ENCODE measurements at places on chromosomes 6 and 20.

- DNase-seq, result no peak
Measured at GRCh38 chr6:37779111-37779800, 40.3 kb upstream of the ZFAND3 start.

- no peak for DNase-seq
Measured at GRCh38 chr20:36885356-36885755, 9.4 kb downstream of the TLDC2 start.

DNA sequence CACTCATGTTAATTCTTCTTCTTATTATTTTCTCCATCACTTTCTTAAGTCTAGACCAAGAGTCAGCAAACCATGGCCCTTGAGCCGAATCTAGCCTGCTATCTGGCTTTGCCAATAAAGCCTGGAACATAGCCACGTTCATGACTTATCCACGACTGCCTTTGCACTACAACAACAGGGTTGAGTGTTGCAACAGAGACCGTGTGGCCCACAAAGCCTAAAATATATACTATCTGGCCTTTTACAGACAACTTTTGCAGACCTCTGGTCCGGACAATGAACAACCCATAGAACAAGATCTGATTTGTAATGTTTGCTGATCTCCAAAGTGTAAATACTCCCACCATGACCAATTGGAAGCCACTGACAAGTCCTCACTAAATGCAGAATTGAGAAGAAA lies 140.5 kb upstream of the CDYL start:
- DNase-seq, result no peak

DNA sequence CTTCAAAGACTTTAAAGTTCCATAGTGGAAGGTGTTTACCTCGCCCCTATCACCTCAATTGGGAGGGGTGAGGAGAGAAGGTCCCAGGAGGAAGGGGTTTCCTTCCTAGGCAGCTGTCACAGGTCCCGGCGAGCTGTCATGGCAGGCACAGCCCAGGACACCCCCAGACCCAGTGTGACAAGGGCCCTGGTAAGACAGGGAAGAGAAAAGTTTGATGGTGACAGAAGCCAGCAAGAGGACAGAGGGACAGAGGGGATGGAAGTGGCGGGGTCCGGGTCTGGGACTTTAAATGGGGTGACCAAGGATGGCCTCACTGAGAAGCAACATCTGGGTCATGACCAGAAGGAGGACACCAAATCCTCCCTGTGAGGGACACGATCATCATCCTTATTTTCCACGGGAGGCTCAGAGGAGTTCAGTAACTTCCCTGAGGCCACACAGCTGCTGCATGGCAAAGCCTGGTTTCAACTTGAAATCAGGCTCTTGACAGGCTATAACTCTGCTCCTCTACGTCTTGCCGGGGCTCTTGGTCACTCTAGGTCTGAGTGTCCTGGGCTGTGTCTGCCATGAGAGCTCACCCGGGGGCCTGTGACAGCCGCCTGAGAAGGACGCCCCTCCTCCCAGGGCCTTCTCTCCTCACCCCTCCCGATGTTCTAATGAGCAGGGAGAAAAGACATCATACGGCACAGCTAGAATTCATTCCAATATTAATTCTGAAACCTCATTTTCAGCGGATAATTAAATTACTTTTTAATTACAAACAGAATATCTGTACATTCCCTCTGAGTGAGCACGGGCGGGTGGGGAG lies 222.2 kb downstream of the PREX1 start:
- no peak for DNase-seq

GRCh38 chr6:132011582-132011981 lies 60.4 kb upstream of the CCN2 start:
- DNase-seq, result no peak

DNA sequence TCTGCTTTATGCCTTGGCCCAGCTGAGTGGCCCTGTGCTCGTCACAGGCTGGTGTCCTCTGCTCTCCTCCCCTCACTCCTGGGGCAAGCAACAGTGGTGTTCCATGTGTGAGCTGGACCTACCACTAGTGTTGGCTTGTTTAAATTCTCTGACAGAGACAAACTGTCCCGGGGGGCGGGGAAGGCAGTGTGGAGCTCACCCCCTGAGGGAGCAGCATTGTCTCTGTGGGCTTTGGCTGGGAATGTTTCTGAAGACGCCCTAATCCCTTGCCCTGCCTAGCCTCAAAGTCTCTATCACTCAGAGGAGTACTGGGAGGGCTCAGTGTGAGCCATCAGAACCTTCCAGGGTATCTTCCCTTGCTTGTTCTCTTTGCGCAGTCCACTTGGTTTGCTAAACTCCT lies 5.2 kb upstream of the VEGFA start:
- DNase-seq, result no peak

GRCh38 chr6:41156771-41157170 lies 2.6 kb upstream of the TREML1 start:
- DNase-seq, result no peak

DNA sequence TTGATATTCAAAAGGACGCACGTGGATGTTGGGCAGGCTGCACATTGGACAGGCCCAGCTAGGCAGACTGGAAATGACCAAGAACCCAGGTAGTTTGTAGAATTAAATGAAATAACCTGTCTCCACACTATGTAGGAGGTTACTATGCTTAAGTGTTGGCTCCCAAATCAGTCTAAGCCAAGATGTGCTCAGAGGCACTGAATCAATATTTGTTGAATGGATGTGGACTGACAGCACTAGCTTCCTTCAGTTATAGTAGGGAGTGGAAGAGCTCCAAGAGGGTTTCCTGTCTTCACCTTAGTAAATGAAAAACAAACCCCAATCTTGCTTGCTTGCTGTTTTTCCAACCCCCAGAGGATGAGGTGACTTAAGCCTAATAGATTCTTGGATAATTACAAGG lies 180.5 kb downstream of the JARID2 start:
- no peak for DNase-seq

DNA sequence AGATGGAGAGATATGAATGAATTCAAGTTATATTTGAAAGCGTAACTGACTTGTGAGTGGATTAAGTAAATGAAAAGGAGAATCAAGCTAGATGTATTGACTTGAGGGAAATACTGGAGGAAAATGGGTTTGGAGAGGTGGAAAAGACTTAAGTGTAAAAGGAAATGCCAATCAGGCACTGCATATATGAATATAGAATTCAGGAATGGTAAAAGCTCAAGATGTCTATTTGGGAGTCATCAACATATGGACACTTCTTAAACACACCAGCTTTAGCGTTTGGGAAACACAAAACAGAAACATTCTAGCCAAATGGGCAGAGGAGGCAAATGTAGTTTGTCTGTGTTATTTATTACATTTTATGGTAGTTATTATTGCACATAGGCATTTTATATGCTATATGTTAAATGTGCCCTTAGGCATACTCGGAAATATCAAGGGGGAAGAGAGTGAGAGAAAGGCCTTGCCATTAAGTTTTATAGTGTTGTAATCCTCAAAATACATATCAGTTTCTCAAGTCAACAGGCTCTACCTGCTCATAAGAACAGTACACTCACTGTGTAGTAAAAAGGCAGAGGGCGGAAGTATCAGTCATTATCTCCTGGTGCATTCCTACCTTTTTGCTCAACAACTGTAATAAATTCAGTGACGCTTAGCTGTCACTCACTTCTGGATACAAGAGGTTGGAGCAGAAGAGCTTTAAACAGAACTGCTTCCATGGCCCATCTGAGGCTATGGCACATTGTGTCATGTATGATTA lies 33.7 kb upstream of the ME1 start:
- DNase-seq, result no peak

- DNase-seq, result no peak
Measured at GRCh38 chr6:45532721-45533210, 155.0 kb upstream of the SUPT3H start.

DNA sequence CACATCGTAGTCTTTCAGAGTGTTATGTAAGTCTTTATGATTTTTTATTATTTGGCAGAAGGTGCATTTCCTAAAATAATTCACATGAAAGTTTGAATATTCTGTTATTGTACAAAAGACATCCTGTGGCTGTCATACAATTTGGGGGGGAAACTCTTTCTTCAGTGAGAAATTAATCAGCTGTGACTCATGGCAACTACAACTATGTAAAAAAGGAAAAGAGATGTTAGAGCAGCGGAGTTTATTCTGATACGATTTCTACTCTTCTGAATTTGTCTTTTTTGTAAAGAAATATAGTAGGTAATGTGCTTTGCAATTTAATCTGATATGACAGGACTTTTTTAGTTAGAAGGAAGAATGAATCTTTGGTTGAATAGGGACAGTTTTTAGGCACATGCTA lies 14.2 kb downstream of the COL19A1 start:
- DNase-seq, result no peak

DNA sequence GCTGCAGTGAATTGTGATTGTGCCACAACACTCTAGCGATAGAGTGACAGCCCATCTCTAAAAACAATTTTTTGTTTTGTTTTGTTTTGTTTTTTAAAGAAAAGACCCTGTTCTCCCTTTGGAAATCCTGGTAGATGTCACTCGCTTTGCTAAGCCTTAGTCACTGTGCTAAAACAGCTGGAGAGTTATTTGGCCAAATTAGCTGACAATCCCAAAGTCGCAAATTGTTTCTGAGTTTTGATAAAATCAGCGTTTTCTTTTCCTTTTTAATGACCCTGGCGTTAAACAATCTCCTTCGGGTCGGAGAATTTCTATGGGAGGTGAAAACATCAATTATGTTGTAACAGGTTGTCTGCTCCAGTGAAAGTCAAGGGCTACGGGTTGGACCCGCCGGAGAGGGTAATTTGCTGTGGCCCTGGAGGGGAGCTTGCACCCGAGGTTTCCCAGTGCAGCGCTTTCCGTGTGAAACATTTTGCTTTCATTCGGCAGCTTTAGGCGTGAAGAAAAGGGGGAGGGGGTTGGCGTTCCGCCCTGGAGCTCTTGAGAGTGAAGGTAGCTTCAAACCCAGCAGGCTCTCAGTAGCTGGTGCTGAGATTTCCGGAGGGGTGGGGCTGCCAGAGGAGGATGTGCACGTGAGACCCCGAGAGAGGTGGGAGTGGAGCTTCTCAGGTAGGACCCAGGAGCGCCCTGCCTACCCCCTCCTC lies 296.6 kb downstream of the PHACTR1 start:
- no peak for DNase-seq

GRCh38 chr20:60477958-60478357 lies 519.7 kb downstream of the CDH26 start:
- DNase-seq, result no peak

DNA sequence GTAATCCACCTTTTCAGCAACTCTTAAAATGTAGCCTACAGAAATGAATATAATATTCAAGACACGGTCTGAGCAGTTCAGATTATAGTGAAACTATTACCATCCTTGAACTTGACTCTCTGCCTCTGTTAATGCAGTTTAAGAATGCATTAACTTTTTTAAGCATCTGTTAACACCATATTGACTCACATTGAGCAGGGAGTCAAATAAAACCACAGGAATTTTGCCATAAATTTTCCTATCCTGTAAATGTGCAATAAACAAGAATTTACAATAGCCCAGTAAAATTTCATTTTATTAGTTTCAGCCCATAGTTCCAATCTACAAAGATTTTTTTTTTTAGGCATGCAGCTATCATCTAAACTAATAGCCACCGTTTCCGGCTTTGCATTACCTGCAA lies 239.2 kb upstream of the DEFB112 start:
- no peak for DNase-seq

GRCh38 chr6:72733045-72733444 lies 111.2 kb downstream of the KCNQ5 start:
- DNase-seq, result no peak

- DNase-seq, result no peak
Measured at GRCh38 chr6:167244064-167244960, 46.8 kb upstream of the UNC93A start.

DNA sequence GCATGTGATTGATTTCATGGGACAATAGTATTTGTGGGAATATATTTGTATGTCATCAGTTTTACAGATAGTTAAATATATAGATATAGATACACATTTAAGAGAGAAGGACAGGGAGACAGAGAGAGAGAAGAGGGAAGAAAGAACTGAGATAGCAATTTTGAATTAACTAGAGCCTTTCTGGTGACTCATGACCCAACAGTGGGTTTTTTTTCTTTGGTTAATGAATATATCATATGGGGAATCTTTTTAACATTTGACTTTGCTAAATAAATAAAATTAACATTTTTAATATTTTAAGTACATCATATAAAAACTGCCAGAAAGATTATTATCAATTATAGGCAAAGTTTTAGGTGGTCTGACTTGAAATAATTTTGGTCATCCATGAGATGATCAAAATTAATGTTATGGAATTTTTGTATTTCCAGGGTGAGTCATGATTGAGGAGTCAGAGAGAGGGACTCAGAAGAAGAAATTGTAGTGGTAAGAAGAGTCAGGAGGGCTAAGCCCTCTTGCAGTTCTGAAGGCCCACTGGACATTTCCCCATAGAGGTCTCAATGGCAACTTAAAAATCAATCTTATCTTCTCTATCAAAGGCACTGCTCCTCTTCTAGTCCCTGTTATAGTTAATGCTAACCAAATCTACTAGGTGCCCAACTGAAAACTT lies 508.1 kb upstream of the MAP3K7 start:
- DNase-seq, result no peak

GRCh38 chr20:21862259-21862946 lies 156.9 kb downstream of the PAX1 start:
- DNase-seq, result no peak

- no peak for DNase-seq
Measured at GRCh38 chr6:161446296-161446925, 172.6 kb upstream of the AGPAT4 start.

DNA sequence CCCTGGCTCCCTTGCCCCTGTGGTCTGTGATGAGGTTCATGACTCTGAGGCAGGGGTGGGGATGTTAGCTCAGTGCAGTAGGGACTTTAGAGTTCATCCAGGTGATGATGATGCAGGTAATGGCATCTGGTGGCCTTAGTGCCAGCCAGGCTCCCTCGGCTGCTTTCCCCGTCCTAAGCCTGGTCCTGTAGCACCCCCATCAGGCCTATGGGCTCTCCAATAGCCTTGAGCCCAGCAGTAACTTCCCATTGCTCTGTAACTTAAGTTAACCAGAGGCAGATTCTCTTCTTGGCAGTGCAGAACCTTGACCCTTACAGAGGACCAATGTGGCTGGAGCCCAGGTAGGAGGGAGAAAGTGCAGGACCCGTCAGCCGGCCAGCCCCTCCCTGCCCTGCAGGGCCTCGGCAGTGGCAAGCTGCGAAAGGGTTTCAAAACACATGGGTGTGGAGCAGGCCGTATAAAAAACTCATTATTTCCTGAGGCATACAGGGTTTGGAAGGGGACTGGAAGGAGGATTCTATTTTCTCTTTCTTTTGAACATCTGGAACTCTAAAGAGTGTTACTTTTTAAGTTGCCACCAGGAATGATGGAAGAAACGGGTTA lies 406.9 kb downstream of the CDH26 start:
- DNase-seq, result no peak

- no peak for DNase-seq
Measured at GRCh38 chr6:18185624-18186023, 30.4 kb downstream of the KDM1B start.

GRCh38 chr6:82430611-82431010 lies 67.0 kb downstream of the TPBG start:
- DNase-seq, result no peak

DNA sequence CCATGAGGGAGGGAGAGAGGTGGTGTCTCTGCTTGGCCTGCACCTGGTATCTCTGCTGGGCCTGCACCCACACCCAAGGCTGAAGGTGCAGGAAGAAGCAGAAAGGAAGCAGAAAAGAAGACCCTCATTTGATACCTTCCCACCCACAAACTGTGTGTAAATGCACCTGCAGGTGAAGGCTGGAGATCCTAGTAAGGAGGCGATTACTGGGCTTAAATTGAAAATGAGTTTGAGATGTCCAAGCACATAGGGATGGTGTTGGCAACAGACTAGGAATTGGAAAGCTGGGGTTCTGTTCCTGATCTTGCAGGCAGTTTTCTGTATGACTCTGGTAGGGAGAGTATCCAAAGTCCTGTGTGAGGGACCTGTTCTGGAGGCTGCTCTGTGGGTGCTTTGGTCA lies 74.7 kb downstream of the LYRM2 start:
- DNase-seq, result no peak

Measured in stimulated activated CD8-positive, alpha-beta memory T cell treated with anti-CD3 and anti-CD28 coated beads, Interleukin-15, amount 100 ng/mL, for 1 hour (primary cell).